ENCODE measurements at places on chromosomes 12 and 14.

GRCh38 chr12:69330475-69331473 is 17.4 kb upstream of the LYZ start:
- peak; percentile 18 for DNase-seq

DNA sequence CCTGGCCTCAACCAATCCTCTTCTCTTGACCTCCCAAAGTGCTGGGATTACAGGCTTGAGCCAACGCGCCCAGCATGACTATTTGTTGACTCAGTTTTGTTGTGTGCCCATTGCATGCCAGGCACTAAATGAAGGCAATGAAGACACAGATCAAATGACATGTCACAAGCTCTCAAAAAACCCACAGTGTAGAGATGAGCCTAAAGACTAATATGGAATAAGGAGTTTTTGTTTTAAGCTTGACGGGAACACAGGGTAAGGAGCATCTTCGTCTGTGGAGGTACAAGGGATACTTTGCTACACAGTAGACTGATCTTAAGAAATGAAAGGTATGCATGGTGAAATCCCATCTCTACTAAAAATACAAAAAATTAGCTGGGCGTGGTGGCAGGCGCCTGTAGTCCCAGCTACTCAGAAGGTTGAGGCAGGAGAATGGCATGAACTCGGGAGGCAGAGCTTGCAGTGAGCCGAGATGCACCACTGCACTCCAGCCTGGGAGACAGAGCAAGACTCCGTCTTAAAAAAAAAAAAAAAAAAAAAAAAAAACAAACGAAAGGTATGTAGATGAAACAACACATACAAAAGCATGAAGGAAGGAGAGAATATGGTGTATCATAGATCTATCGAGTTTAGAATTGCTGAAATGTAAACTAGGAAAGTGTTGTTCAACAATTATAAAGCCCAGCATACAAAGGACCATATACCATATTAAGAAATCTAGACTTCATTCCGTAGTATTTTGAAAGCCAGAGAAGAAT is 122.1 kb upstream of the PTPRB start:
- no peak for DNase-seq

DNA sequence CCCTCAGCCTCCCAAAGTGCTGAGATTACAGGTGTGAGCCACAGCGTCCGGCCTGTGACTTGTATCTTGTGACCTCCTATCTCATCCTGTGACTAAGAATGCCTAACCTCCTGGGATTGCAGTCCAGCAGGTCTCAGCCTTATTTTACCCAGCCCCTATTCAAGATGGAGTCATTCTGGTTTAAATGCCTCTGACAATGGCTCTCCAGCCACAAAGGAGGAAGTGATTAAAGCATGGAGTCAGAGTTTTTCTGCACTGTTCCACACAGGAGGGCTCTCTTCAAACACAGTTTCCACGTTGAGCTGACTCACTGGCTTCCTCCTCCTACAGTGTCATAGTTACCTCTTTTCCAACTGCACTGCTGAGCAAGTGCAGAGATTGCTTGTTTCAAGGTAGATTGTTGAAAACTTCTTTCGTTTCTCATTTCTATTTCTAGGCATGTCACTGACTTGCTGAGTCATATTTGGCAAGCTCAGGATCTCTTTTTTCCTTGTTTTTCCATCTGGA is 383.8 kb downstream of the PCNX1 start:
- peak; percentile 78 for DNase-seq

DNA sequence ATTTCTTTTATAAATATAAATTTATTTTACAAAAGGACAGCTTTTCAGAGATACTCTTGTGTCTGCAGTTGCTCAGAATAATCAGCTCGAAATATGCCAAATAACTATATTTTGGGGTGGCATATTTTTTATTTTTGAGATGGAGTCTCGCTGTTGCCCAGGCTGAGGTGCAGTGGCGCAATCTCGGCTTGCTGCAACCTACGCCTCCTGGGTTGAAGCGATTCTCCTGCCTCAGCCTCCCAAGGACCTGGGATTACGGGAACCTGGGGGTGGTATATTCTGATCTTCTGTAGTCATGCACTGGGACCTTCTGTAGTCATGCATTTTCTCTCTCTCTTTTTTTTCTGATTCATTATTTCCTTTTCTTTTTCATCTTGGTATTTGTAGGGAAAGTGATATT is 135.0 kb upstream of the AMIGO2 start:
- no peak for DNase-seq

DNA sequence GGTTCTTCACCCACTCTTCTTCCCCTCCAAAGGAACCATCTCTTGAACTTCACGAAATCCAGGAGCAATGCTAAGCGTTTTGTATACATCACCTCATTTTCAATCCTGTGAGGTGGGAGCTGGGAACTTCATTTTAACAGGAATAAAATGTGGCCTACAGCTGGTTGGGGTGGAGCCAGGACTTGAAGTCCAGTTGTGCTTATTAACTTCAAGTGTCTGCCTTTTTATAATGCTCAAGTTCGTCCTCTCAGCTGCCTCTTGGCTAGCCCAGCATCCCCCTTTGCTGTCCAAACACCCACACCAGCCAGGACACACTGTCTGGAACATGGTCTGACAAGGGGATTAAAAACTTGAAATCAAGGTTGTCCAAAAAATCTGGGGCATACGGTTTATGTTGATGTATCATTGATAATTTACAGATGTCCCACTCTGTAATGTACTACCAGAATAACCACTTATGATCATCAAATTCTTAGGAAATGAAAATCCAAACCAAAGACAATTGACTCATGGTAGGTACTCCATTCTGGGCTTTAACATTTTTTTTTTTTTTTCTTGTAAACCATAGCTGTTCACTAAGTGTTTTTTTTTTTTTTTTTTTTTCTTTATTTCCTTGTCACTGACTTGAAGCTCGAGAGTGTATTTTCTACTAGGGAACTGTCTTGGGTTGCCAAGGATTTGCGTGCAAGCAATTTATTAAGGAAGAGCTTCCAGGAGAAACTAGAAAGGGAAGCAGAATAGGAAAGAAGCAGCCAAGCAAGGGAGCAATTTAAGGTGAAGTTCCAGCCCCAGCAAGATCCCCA is 252.3 kb downstream of the EFCAB11 start:
- DNase-seq = peak; percentile 65

DNA sequence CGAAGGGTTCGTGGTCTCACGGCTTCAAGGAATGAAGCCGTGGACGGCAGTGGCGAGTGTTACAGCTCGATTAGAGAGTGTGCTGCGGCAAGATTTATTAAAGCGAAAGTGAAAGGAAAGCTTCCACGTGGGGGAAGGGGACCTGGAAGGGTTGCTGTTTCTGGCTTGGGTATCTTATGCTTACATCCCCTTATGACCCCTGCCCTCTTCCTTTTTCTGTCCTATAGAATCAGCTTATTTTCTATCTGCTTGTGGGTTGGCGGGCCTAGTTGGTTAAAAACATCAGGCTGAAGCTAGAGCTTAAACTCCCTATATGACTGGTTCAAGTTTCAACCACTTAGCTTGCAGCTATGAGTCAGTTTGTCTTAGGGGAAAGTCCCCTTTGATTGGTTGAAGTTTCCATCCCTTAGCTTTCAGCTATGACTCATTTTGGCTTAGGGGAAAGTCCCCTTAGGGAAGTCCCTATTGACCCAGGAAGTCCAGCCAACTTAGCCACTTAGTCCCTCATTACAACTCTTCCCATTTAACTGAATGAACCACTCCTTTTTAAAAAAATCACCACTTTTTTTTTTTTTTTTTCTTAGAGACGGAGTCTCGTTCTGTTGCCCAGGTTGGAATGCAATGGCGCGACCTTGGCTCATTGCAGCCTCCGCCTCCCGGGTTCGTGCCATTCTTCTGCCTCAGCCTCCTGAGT is 1494.7 kb upstream of the TMEM132C start:
- DNase-seq = peak; percentile 1

Measured in choroid plexus epithelial cell (primary cell).